Panc1 (cell line): ENCODE measurements at places on chromosomes 12 and 14. TPM values are rescaled to one million over a fixed set of nuclear protein-coding genes. Genes with fewer than 3 reads are reported as not detected.

The MANSC4 gene
- total RNA-seq, result not detected

The SPX gene
- 0.13 TPM for total RNA-seq

The HOXC5 gene
- 5.0 TPM for total RNA-seq

The TEP1 gene
- 17.1 TPM for total RNA-seq

- DNase-seq, result no peak
Measured at GRCh38 chr14:83379436-83379835, 1845.8 kb upstream of the SEL1L start.

DNA sequence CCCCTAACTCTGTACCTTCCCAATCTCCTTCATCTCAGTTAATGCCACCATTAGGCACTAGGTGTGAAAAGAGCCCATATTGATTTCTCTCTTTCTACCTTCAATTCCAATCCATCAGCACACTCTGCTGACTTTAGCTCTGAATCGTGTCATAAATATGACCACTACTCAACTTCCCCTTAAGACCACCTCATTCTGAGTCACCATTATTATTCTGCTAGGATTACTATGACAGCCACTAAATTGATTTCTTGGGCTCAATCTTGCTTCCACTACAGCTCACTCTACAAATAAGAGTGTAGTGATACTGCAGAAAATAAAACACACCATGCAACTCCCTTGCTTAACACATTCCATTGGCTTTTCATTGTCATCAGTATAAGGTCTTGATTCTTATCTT is 1449.0 kb upstream of the FLRT2 start:
- no peak for DNase-seq

GRCh38 chr12:62523619-62524018 is 57.0 kb downstream of the MON2 start:
- no peak for DNase-seq

GRCh38 chr12:53211476-53212381 is 4.7 kb upstream of the ITGB7 start:
- no peak for DNase-seq

- no peak for DNase-seq
Measured at GRCh38 chr14:99188731-99189191, 83.2 kb downstream of the BCL11B start.

GRCh38 chr12:46517579-46517962 is 145.0 kb upstream of the SLC38A2 start:
- DNase-seq, result no peak

DNA sequence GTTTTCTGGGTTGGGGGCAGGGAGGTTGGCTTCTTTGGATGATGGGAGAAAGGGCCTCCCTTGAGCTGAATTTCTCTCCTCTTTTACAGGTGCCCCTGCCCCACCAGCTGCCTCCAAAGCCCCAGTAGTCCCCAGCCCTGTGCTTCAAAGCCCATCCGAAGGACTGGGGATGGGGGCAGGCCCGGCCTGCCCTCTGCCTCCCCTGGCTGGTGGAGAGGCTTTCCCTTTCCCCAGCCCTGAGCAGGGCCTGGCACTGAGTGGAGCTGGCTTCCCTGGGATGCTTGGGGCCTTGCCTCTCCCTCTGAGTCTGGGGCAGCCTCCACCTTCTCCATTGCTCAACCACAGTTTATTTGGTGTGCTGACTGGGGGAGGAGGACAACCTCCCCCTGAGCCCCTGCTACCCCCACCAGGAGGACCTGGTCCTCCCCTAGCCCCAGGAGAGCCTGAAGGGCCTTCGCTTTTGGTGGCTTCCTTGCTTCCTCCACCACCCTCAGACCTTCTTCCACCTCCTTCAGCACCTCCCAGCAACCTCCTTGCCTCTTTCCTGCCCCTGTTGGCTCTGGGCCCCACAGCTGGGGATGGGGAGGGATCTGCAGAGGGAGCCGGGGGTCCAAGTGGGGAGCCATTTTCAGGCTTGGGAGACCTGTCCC is 4.0 kb downstream of the MBD6 start:
- DNase-seq, result no peak

GRCh38 chr12:101027200-101027599 is 182.8 kb downstream of the SLC5A8 start:
- DNase-seq, result no peak

DNA sequence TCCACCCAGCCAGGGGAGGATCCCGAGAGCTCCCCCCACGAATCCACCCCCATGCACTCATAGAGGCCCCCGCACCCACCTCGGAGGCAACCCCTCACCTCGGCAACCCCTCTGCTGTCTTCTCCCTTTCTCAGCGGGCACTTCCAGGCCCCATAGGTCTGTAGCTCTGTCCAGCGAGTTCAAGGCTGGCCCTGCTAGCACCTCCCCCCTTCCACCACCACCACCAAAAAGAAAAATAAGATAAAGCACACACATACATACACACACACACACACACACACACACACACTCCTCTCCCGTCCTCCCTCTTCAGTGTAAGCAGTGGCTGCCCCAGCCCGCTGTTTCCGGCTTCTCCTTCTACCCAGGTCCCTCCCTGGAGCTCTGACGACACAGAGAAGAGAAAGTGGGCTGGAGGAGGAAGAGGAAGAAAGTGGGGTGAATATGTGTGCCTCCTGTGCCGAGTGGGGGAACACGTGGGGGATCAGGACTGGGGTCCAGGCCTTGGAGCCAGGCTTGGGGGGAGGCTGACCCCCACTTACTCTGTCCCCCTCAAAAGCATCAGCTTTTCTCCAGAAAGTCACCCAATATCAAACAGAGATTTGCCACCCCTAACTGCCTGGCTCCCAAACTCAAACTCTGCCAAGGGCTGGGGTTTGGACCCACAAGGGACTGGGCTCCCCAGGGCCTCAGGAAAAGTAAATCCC is at the start of gene STAT6:
STAT6 (minus strand) TSS at position 332 of the 704 bp plus-strand sequence. CDS start 3,084 bp downstream, outside the sequence.
- DNase-seq, result no peak

GRCh38 chr12:56377310-56377988 is 14.8 kb upstream of the APOF start:
- DNase-seq, result no peak

DNA sequence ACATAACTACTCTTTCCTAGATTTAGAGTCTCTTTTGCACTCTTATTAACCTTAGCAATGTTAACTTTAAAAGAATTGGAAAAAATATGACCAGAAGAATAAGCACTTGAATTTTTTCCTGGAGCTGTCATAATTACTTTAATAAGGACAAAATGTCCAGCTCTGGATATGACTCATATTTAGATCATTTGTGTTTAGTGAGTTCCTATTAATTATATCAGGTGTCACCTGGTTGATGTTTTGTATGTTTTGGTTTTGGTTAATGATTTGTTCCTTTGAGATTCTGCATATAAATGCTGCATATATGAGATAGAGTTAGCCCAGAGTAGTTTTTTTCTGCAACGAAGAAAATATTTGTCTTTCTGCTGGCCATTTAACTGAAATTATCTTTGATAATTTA is 5.1 kb downstream of the CLECL1 start:
- DNase-seq, result no peak
